H1 (cell line): ENCODE measurements at places on chromosomes 5 and 9. TPM values are rescaled to one million over a fixed set of nuclear protein-coding genes. Genes with fewer than 3 reads are reported as not detected.

DNA sequence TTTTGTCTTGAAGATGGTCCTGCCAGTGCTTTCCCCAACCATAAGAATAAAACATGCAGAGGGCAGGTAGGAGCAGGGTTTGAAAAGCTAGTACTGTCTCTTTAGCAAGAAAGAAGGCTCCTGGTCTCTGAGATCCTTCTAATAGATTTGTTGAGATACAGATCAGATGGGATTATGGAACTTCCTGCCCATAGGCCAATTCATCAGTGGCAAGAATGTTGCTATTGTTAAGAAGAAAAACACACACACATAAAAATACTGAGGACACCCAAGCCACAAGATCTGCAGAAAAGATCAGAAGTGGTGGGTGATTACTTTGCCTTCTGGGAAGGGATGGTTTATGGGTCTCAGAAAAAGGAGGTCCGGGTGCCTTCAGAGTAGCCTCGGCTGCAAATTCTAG is 59.8 kb downstream of the TNC start:
- H3K27ac ChIP-seq = no peak overlapping the region
- no peaks in the 10 kb centered on the region for H3K27me3 ChIP-seq
- H3K4me1 ChIP-seq = no peaks in the 10 kb centered on the region
- no peak overlapping the region for H3K4me3 ChIP-seq
- no peaks in the 10 kb centered on the region for H3K36me3 ChIP-seq

LCN10 gene
- 2.8 and 4.8 TPM in 2 replicates for total RNA-seq

DNAI1 gene
- 0.37 and 1.1 TPM in 2 replicates for total RNA-seq

DNA sequence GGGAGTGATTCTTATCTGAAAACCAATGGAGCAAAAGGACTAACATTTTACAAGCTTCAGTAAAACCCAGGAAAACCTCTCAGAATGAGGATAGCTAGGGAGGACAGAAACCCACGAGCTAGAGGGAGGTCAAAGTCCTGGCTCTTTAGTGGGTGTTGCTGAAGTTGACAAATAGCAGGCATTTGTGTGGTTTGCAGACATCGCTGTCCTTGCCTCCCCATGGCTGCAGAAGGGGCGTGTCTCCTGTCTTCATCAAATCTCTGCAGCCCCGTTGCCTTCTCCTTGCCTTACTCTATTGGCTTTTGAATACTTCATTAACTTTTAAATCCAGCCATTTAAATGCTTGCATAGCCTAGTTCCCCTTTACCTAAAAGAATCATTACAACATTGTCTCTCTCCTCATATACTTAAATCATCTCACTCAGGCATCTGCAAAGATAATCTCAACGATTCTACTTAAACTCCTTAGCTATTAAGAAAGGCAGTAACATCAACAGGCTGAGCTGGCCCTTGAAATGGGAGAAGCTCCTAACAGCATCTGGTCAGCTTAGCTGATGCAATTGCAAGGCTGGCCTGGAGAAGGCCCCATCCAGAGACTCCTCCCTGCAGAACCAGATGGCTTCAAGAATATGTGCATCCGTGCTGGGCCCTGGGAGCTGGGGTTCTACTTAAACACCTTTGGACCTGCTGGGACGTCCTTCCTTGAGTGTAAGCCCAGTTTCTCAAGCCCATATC is 152.8 kb upstream of the TAS2R1 start:
- no peaks in the 10 kb centered on the region for H3K27me3 ChIP-seq
- H3K4me3 ChIP-seq = no peak overlapping the region

DNA sequence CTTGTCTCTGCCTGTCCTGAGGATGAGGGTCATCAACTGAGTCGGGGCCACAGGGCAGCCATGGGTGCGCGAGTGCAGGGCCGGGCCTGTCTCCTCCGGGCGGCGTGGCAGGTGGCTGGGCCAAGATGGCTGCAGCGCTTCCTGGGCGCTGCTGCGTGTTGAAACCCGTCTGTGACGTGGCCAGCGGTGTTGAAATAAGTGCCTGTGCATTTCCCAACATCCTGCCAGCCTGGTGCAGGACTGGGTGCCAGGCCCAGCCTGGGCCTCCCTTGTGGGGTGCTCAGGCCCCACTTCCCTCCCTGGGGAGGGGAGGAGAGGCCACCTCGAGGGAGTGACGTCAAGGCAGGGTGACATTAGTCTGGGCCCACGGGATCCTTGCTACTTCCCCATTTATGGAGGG is 45.5 kb downstream of the RXRA start:
- no peak for DNase-seq
- no peak overlapping the region for H3K27ac ChIP-seq

- H3K4me3 ChIP-seq = no peak overlapping the region
- DNase-seq = no peak
- H3K36me3 ChIP-seq = no peaks in the 10 kb centered on the region
- H3K27me3 ChIP-seq = no peaks in the 10 kb centered on the region
- H3K4me1 ChIP-seq = no peaks in the 10 kb centered on the region
These were observed 80.4 kb upstream of the ADAMTSL1 start for GRCh38 chr9:18393340-18394130.

PCDHGA5 gene
- 1.0 and 1.3 TPM in 2 replicates for total RNA-seq

- no peak overlapping the region for H3K27ac ChIP-seq
- no peaks in the 10 kb centered on the region for H3K4me1 ChIP-seq
- H3K27me3 ChIP-seq = no peaks in the 10 kb centered on the region
- no peak for DNase-seq
- no peak overlapping the region for H3K4me3 ChIP-seq
These were observed 29.8 kb downstream of the C5orf22 start for GRCh38 chr5:31561946-31562345.

SLC6A18 gene
- not detected in 2 replicates for total RNA-seq

DNA sequence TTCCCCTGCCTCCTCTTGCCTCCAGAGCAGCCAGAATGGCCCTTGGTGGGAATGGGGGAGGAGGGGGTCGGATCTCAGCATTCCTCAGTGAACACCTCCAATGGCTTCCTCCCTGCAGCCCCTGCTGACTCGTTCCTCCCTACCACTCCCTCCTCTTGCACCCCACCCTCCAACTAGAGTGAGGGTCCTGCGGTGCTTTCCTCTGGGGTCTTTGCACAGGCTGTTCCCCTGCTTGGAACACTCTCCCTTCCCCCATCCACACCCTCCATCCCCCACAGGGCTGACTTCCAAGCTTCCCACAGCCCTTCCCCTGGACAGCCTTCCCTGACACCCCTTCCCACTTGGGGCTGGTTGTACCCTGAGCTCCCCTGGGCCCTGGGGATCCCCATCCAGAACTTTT is 70.4 kb upstream of the NEK6 start:
- no peaks in the 10 kb centered on the region for H3K36me3 ChIP-seq
- H3K4me3 ChIP-seq = no peak overlapping the region
- no peaks in the 10 kb centered on the region for H3K27me3 ChIP-seq
- no peak for DNase-seq
- H3K27ac ChIP-seq = no peak overlapping the region
- no peaks in the 10 kb centered on the region for H3K4me1 ChIP-seq

DNA sequence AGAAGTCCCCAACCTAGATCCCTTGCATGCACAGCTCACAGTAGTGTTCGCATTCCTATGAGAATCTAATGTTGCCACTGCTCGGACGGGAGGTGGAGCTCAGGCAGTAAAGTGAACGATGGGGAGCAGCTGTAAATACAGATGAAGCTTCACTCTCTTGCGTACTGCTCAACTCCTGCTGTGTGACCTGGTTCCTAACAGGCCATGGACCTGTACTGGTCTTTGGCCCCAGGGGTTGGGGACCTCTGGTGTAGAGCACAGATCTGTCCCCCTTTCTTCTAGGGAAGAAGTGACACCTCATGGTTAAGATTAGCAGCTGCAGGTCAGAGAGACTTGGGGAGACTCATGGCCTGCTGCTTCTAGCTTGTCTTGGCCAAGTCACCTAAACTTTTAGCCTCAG is 7.1 kb downstream of the ARHGEF28 start:
- no peaks in the 10 kb centered on the region for H3K4me1 ChIP-seq
- no peak overlapping the region for H3K4me3 ChIP-seq
- peaks cover 3% of the 10 kb centered on the region; the same call in 1 of the 2 replicates for H3K27me3 ChIP-seq
- no peak for DNase-seq
- H3K36me3 ChIP-seq = no peaks in the 10 kb centered on the region

DNA sequence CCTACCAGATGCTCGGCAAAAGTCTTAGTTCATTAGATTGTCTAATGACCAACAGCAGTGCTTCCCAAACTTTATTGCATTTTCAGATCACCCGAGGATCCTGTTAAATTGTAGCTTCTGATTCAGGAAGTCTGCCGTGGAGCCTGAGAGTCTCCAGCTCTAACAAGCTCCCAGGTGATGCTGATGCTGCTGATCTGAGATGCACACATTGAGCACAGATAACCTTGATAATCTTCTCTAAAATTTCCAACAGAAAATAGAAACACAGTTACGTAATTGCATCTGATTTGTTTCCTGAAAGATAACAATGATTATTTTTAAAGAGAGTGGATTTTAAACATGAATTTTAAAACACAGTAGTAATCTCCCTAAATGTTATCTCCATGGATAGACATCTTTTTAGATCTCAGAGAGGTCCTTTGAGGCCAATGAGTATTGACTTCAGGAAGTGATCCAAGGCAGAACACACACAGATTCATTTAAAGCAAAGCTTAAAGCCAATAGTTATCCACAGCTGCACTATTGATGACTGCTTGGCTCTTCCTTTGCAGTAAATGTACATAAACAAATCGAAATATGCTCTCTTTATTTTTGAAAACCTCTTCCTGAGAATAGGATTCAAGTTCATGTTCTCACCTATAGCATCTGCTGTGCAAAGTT is 122.8 kb upstream of the TNPO1 start:
- H3K27me3 ChIP-seq = no peaks in the 10 kb centered on the region
- no peaks in the 10 kb centered on the region for H3K4me1 ChIP-seq
- DNase-seq = no peak
- no peak overlapping the region for H3K27ac ChIP-seq
- no peaks in the 10 kb centered on the region for H3K36me3 ChIP-seq

DNA sequence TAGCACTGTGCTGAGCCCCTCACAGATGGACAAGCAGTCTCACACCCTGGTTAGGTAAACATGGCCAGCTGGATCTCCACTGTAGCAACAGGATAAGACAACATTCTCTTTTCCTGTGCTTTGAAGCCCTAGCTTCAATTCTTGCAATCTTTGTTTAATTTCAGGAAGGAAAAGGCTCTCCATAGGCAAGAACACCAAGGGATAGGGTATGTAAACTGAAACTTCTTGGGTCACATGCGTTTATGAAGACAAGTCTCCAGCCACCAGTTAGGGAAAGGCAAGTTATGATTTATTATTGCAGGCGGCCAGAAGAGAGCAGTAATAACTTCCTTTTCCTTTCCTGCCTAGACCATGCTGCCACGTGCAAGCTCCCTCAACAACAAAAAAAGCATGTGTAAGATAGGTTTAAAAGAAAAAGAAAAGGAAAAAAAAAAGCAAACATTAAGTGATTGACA is 50.1 kb upstream of the POU5F2 start:
- no peaks in the 10 kb centered on the region for H3K27me3 ChIP-seq
- no peak overlapping the region for H3K4me3 ChIP-seq

LPAR1 gene
- 3.4 and 3.8 TPM in 2 replicates for total RNA-seq

DNA sequence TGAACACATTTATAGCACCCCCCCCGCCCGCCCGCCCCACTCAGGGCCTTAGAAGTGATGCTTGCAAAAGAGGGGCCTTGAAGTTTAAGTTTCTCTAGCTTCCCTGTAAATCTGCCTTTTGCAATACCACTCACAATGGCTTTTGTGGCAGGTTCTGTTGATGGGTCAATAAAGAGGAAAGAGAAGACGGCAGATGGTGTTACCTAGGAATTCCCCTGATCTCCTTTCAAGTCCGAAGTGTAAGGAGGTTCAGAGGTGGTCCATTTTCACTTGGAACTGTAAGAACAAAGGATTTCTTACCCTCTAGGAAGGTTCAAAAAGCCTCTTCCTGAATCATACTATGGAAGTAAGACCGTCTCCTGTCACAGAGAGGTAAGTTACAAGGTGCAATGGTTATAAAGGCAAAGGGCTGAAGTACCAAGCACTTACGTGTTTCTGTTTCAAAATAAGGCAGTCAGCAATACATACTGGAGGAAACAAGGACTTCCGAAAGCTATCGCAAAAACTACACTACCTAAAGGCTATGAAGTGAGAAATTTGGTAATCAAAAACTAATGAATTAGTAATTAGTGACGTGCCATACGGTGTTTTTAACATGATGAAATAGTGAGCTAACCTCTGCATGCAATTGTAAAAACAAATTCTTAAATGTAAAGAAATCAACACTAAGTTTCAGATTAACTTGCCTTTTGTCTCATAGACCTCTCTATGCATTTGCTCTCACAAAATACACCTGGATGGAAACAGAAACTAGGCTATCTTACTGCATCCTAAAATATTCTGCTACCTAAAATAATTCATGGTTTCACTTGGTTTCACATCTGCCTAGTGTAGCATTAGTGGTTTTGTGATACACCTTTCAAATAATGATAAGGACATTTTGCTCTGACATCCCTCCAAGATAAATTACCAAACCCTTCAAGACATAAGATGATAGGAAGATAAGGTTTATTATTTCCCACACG is 589.4 kb upstream of the FAM174A start:
- no peak overlapping the region for H3K27ac ChIP-seq
- H3K36me3 ChIP-seq = no peaks in the 10 kb centered on the region
- H3K4me3 ChIP-seq = no peak overlapping the region
- no peak for DNase-seq
- H3K4me1 ChIP-seq = no peaks in the 10 kb centered on the region
- no peaks in the 10 kb centered on the region for H3K27me3 ChIP-seq

DNA sequence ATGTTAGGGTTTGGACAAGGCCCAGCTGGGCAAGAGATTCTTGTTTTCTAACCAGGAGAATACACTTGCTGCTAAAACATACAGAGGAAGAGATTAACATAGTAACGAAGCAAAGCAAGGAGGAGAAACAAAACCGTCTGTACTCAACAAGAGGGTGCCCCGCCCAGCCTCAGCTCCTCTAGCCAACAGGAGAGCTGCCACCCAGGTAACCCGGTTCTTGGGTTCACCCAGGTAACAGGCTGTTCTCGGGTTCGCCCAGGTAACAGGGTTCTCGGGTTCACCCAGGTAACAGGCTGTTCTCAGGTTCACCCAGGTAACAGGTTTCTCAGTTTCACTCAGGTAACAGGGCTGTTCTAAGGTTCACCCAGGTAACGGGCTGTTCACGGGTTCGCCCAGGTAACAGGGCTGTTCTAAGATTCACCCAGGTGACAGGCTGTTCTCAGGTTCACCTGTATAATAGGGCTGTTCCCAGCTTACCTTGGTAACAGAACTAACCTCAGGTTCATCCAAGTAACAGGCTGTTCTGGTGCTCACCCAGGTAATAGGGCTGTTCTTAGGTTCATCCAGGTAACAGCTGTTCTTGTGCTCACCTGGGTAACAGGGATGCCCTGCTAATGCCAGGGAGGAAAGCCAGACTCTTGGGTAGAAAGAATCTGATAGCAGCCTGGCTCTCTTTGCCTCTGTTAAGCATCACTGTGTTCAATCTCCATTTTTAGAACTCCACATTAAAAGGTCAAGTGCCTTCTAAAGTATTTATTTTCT is 271.6 kb downstream of the SYK start:
- H3K4me3 ChIP-seq = no peak overlapping the region
- no peaks in the 10 kb centered on the region for H3K36me3 ChIP-seq
- peak; percentile 36 for DNase-seq
- H3K27me3 ChIP-seq = no peaks in the 10 kb centered on the region
- H3K4me1 ChIP-seq = no peaks in the 10 kb centered on the region
- H3K27ac ChIP-seq = no peak overlapping the region

OBP2B gene
- total RNA-seq = not detected in 2 replicates

GRCh38 chr5:61467766-61468482 is 135.9 kb downstream of the ZSWIM6 start:
- H3K27me3 ChIP-seq = no peaks in the 10 kb centered on the region
- no peak for DNase-seq
- no peak overlapping the region for H3K4me3 ChIP-seq
- H3K36me3 ChIP-seq = no peaks in the 10 kb centered on the region
- no peak overlapping the region for H3K27ac ChIP-seq
- 0 out of 2 replicates have a peak, but pooled peaks cover 2% of the 10 kb centered on the region for H3K4me1 ChIP-seq
